ENCODE measurements at places on chromosomes 5 and 9. TPM values are rescaled to one million over a fixed set of nuclear protein-coding genes. Genes with fewer than 3 reads are reported as not detected.

DNA sequence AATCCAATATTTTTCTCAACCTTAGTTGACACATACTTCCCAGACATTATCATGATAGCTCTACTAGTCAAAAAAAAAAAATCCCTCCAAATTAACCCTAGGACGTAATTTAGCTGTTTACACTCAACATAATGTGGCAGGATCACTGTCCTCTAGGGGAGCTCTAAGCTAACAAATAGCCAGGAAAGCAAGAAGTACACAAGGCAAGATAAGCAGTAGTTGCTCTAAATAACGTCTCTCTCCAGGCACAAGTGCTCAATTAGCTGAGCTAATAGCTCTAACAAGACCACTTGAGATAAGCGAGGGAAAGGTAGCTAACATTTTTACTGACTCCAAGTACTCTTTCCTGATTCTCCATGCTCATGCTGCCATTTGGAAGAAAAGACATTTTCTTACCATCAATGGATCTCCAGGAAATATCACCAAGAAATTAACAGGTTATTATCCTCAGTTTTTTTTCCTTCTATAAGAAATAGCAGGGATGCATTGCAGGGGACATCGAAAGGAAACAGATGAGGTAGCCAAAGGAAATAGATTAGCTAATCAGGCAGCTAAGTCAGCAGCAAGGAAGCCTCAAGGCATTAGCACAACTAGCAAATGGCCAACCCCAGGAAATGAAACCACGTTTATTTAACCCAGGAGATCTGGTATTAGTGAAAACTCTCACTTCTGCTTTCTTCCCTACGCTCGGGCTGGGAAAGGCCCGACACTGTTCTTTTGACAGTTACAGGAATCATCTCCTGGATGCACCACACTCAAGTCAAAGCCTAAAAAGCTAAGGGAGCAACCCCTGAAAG lies 614.1 kb downstream of the PTPRD start:
- DNase-seq, result no peak
- no peaks in the 10 kb centered on the region for H3K36me3 ChIP-seq
- H3K27me3 ChIP-seq, result no peaks in the 10 kb centered on the region
- H3K4me1 ChIP-seq, result no peaks in the 10 kb centered on the region
- no peak overlapping the region for H3K4me3 ChIP-seq

Gene IL33
- total RNA-seq, result 6.0 TPM

Gene RNF208
- total RNA-seq, result 26.5 TPM

GRCh38 chr9:129640871-129641749 lies 841 bp downstream of the ASB6 start:
- H3K4me3 ChIP-seq, result peak overlapping the region; percentile 92
- peak overlapping the region; percentile 88 for H3K27ac ChIP-seq
- no peaks in the 10 kb centered on the region for H3K36me3 ChIP-seq
- no peaks in the 10 kb centered on the region for H3K27me3 ChIP-seq

GRCh38 chr5:151949701-151950308 lies 25.2 kb upstream of the GLRA1 start:
- H3K27me3 ChIP-seq, result no peaks in the 10 kb centered on the region
- H3K4me3 ChIP-seq, result no peak overlapping the region
- H3K36me3 ChIP-seq, result no peaks in the 10 kb centered on the region
- no peak overlapping the region for H3K27ac ChIP-seq
- DNase-seq, result no peak
- no peaks in the 10 kb centered on the region for H3K4me1 ChIP-seq

DNA sequence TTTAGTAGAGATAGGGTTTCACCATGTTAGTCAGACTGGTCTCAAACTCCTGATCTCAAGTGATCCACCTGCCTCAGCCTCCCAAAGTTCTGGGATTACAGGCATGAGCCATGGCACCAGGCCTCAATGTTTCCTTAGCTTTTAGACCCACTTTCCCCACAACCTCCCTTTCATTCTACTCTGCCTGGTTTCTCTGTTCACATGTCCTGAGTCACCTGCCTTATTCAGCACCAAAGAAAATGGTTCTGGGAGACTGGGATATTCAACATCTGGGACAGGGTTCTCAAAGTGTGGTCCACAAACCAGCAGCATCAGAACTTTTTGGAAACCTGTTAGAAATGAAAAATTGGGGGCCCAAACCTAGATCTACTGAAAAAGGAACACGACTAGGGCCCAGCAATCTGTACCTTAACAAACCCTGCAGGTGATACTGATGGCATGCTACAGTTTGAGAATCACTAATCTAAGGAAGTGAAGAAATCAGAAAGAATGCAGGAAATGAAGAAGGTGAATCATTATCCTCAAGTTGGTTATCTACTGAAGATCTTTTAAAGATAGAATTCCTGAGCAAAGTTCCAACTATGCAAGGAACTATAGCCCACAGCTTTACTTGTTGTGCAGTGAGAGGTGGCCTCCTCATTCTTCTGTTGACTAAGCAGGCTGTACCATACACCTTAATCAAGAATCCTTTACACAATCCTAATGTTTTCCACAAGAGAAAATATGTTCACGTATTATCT lies 51.8 kb upstream of the CTNNAL1 start:
- no peak for DNase-seq
- H3K27me3 ChIP-seq, result no peaks in the 10 kb centered on the region
- H3K4me1 ChIP-seq, result peaks cover 9% of the 10 kb centered on the region
- no peaks in the 10 kb centered on the region for H3K36me3 ChIP-seq

GRCh38 chr9:16257604-16258003 lies 612.9 kb downstream of the BNC2 start:
- no peak overlapping the region for H3K27ac ChIP-seq
- DNase-seq, result no peak
- no peaks in the 10 kb centered on the region for H3K36me3 ChIP-seq
- no peak overlapping the region for H3K4me3 ChIP-seq
- H3K4me1 ChIP-seq, result no peaks in the 10 kb centered on the region

Gene MARCHF11
- total RNA-seq, result not detected

- H3K4me1 ChIP-seq, result peaks cover 73% of the 10 kb centered on the region
- H3K27me3 ChIP-seq, result no peaks in the 10 kb centered on the region
- no peaks in the 10 kb centered on the region for H3K36me3 ChIP-seq
- no peak for DNase-seq
These were observed 21.4 kb downstream of the TMEM245 start for GRCh38 chr9:109098171-109098959.

- no peak overlapping the region for H3K4me3 ChIP-seq
- H3K36me3 ChIP-seq, result no peaks in the 10 kb centered on the region
- no peak overlapping the region for H3K27ac ChIP-seq
- H3K27me3 ChIP-seq, result no peaks in the 10 kb centered on the region
- no peak for DNase-seq
These were observed 63.0 kb downstream of the FAT2 start for GRCh38 chr5:151528153-151528552.

Gene ASPN
- total RNA-seq, result 4.4 TPM

- H3K27me3 ChIP-seq, result no peaks in the 10 kb centered on the region
- no peak overlapping the region for H3K4me3 ChIP-seq
- peaks cover 6% of the 10 kb centered on the region for H3K4me1 ChIP-seq
These were observed 119.3 kb downstream of the GALNT10 start for GRCh38 chr5:154309805-154310204.

DNA sequence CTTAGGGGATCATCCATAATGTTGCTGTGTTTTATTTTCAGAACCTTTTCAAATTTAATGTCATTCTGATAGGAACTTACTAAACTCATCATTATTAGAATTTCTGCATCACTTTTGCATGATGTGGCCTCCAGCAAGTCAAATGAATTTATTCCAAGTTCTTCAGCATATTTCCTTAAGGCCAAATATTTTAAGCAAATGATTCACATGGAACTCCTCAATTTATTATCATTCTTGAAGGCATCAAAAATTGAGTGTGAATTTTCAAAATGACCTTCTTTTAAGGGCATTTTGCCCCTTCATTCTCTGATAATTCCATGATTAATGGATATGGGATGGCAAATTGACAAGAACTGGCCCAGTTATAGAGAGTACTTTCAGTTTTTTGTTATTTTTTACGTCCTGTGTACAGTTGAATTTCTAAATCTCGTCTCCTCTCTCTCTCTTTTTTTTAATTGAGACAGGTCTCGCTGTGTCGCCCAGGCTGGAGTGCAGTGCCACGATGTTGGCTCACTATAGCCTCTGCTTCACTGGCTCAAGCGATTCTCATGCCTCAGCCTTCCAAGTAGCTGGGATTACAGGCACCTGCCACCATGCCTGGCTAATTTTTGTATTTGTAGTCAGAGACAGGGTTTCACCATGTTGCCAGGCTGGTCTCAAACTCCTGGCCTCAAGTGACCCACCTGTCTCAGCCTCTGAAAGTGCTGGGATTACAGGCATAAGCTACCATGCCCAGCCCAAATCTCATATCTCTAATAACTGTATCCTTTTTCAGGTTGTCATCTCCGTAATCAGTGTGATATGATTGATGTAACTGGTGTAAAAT lies 29.1 kb downstream of the GPR21 start:
- no peaks in the 10 kb centered on the region for H3K27me3 ChIP-seq
- no peak overlapping the region for H3K4me3 ChIP-seq
- H3K27ac ChIP-seq, result peak overlapping the region; percentile 1
- H3K4me1 ChIP-seq, result peaks cover 5% of the 10 kb centered on the region

Gene SLC27A4
- 26.3 TPM for total RNA-seq

DNA sequence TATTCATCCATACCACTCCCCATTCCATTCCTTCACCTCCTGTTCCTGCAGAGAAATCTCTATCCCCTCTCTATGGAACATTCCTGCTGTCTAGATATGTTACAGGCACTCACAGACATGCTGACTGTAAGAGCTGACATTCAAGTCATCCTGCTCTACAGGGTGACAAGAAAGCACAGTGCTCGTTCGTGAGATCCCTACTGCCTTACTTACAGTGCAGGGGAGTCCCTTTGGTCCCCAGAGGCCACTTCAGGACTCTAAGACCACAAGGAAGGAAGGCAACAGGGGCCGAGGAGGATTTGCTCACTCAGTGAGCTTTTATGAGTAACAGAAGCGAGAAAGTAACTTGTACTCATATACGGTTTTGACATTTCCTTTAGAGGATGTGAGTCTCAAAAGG lies 110.5 kb downstream of the GAS1 start:
- no peaks in the 10 kb centered on the region for H3K4me1 ChIP-seq
- H3K27me3 ChIP-seq, result no peaks in the 10 kb centered on the region
- no peak overlapping the region for H3K27ac ChIP-seq
- H3K36me3 ChIP-seq, result no peaks in the 10 kb centered on the region
- H3K4me3 ChIP-seq, result no peak overlapping the region

Gene UBAC1
- total RNA-seq, result 69.4 TPM

GRCh38 chr5:113099822-113100221 lies 123.2 kb downstream of the DCP2 start:
- no peak for DNase-seq
- H3K36me3 ChIP-seq, result no peaks in the 10 kb centered on the region
- no peaks in the 10 kb centered on the region for H3K4me1 ChIP-seq
- H3K27me3 ChIP-seq, result no peaks in the 10 kb centered on the region
- H3K27ac ChIP-seq, result no peak overlapping the region

DNA sequence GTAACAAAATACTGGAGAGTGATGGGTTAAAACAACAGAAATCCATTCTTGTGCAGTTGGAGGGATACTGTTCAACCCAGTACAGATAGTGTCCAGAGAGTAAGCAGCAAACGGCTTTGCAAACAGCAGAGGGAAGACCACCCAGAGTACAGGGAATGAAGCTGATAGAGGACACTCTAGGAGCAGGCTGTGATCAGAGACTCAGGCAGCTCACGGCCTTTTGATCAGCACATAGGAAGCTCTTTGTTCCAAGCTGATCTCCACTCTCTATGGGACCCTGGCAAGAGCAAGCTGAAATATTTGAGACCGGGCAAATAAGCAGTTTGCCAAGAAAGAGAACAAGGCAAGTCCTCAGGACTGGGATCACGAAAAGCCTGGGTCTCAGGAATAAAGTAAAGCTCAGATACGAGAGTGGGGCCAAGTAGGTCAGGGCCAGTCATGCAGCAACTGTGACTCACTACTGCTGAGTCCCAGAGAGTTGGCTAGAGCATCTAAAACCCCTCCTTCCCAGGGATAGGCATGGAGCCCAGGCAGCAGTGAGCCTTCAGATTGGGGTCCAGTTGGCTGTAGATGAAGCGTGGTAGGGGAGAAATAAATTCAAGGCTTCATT lies 52.4 kb downstream of the MELK start:
- no peak overlapping the region for H3K4me3 ChIP-seq
- peak; percentile 8 for DNase-seq
- no peaks in the 10 kb centered on the region for H3K27me3 ChIP-seq

- H3K4me3 ChIP-seq, result no peak overlapping the region
- DNase-seq, result no peak
- peaks cover 15% of the 10 kb centered on the region for H3K27me3 ChIP-seq
These were observed 6.5 kb upstream of the TMEM210 start for GRCh38 chr9:137178201-137178938.

DNA sequence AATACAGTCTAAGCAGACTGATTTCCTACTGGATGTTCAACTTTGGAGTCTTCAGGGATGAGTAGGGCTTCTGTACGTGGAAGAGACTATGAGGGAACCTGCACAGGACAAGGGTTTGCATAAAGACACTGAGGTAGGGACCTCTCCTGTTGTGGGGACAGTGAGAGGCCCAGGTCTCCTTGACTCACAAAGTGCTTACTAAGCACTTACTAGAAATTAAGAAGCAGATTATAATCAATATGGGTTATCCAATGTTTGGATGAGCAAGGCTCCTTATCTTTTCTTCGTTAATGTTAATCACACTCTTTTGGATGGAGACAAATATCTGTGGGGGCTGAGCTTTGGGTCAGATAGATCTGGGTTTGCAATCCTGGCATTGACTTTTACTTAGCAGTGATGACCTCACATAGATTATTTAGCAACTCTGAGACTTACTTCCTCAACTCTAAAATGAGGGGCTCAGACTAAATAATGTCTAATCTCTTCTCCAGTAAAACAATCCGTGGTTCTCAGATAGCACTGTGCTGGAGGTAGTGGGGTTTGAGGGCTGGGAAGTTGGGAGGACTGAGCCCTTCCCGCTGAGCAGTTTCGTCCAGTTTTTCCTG lies 45.9 kb downstream of the PDCD1LG2 start:
- no peak for DNase-seq
- no peaks in the 10 kb centered on the region for H3K36me3 ChIP-seq
- no peak overlapping the region for H3K27ac ChIP-seq
- H3K27me3 ChIP-seq, result no peaks in the 10 kb centered on the region

DNA sequence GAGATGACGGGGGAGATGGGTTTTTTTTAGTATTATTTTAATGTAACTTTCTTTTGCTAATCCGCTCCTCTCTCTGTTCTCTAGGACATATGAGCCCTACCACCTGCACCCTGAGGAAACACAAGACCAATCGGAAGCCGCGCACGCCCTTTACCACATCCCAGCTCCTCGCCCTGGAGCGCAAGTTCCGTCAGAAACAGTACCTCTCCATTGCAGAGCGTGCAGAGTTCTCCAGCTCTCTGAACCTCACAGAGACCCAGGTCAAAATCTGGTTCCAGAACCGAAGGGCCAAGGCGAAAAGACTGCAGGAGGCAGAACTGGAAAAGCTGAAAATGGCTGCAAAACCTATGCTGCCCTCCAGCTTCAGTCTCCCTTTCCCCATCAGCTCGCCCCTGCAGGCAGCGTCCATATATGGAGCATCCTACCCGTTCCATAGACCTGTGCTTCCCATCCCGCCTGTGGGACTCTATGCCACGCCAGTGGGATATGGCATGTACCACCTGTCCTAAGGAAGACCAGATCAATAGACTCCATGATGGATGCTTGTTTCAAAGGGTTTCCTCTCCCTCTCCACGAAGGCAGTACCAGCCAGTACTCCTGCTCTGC lies 4.8 kb downstream of the MSX2 start:
- DNase-seq, result no peak
- H3K4me1 ChIP-seq, result no peaks in the 10 kb centered on the region
- H3K36me3 ChIP-seq, result no peaks in the 10 kb centered on the region
- no peak overlapping the region for H3K4me3 ChIP-seq

Gene LCN1
- not detected for total RNA-seq
